ENCODE measurements at places on chromosomes 5 and 9.

GRCh38 chr5:111762895-111763294, 5.9 kb upstream of the NREP start:
- DNase-seq = no peak

- peak; percentile 49 for DNase-seq
Measured at GRCh38 chr5:154477382-154478223, 424 bp downstream of the HAND1 start.

GRCh38 chr5:161378701-161379100, 167.8 kb downstream of the GABRB2 start:
- no peak for DNase-seq

DNA sequence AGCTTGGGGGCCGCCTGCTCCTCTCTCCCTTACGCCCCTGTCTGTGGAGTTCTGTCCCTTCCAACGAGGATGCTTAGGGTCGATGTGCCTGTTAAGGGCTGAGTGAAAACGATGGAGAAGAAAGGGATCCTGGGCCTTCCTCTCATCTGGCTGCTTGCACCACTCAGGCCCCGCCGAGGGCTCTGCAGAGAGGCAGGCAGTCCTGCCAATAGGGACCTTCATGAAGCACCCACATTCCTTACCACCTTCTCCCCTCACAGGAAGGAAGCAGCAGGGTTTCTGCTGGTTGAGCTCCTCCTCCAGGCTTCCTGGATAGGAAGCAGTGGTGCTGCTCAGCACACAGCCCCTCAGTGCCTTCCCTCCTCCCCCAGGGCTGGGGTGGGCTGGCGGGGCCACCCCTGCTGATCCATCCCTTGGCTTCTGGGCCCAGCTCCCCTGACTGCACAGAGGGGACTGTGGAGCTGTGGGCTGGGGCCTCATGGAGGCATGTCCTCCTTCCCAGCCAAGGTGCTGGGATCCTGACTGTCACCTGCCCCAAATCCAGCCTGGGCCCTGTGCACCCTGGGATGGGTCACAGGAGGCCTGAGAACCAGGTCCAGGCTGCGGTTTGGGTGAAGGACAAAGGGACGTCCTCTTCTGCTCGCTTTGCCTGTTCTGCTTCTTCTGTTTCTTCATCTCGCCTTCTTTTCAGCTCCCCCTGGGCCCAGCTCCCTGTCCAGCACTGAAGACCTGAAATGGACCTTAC, 50.5 kb downstream of the AHRR start:
- DNase-seq = peak; percentile 50

DNA sequence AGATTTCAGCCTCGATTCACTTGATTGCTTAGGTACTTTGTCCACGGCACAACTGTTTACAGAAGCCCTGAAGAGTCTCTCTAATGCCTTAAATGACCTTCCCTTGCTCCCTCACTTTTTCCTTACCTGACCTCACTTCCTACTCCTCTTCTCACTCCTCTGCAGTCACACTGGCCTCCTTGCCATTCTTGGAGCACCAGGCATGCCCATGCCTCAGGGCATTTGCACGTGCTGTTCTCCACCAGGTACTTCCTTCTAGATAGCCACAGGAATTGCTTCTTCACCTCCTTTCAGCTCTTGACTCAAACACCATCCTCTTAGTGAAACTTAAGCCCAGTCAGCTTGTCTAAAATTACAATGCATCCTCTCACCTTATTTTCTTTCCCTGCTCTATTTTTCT, 52.4 kb upstream of the TRAF1 start:
- DNase-seq = no peak

GRCh38 chr9:16309469-16310271, 560.8 kb downstream of the BNC2 start:
- DNase-seq = no peak

DNA sequence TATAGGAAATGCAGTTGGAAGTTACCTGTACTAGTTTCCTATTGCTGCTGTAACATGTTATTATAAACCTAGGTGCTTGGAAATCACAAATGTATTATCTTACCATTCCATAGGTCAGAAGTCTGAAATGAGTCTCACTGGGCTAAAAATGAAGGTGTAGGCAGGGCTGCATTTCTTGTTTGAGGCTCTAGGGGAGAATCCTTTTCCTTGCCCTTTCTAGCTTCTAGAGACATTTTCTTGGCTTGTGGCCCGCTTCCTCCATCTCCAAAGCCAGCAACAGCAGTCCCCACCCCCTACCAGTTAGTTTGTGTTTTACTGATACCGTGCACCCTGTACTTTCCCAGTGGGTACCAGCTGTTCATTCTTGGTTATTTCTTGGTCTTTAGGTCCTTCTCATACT, 153.3 kb downstream of the SLF1 start:
- no peak for DNase-seq

DNA sequence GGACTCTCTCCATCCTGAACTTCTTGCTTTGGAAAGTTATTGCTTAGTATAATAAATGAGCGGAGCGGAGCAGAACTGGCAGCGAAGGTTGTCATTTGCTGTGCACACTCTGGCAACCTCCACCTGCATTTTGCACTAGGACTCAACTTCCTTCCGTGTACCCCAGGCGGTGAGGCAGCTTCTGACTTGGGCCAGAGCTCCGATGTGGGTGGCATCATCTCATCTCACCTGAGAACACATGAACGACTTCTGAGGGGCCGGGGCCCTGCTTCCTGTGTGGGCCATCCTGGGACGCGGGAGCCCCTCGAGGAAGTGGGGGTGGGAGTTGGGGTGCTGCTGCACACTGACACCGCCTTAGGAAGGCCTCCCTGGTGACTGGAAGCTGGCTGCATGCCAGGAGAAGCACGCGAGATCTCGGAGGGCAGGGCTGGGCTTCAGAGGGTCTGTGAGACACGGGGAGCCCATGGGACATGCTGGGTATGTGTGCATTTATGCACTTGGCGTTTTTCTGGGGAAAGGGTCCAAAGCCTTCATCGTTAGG, 56.5 kb upstream of the COL5A1 start:
- peak; percentile 14 for DNase-seq

DNA sequence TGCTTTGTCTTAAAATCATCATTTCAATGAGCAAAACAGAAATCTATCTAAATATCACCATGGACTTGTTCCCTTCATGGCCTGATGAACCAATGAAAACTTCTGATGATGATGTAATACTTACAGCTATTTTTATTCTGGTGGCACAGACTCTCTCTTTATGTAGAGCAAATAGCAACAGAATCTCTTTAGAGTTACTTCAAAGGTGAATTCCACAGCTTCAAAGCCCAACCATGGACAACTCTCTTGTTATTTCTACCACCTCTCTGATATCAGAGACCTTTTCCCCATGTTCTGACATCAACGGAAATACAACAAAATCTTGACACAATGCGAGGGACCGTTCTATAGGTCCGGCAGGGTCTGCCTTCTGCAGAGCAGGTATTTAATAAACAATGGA, 70.1 kb downstream of the RETREG1 start:
- no peak for DNase-seq

DNA sequence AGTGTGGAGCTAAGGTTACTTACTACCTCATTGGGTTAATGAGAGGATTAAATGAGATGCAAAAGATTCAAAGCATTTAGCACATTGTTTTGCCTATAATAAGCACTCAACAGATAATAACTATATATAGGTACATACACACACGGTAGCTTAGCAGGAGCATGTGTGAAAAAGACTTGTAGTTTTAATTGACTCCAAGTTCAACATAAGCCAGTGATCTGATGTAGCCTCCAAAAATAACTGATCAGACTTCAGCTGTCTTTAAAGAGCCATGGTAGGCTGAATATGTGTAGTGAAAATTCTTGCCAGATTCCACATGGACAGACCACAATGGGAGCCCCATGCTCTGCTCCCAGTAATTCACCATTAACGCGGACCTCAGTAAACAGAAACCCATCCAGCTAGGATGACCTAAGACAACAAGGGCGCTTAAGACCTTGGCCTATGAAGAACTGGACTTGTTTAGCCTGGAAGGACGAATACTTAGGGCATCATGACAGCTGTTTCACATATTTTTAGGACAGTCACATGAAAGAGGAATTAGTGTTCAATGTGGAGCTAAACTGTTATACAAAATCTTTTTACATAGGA, 115.1 kb upstream of the ZNF366 start:
- no peak for DNase-seq

DNA sequence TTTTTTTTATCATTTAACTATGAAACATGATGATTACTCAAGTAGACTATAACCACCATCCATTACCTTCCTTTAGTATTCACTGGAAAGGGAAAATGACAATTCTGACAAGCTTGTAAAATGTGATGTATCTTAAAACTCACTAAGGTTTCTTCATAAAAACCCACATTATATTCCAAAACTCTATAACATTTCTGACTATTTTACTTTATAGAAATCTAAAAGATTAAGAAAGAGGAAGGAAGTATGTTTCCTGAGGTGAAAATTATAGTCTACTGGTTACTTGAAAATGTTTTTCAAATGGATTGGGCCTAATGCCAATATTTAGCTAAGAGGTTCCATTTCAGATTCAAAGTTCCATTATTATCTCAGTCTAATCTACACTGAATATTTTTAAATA, 1982.2 kb upstream of the C9orf72 start:
- no peak for DNase-seq

DNA sequence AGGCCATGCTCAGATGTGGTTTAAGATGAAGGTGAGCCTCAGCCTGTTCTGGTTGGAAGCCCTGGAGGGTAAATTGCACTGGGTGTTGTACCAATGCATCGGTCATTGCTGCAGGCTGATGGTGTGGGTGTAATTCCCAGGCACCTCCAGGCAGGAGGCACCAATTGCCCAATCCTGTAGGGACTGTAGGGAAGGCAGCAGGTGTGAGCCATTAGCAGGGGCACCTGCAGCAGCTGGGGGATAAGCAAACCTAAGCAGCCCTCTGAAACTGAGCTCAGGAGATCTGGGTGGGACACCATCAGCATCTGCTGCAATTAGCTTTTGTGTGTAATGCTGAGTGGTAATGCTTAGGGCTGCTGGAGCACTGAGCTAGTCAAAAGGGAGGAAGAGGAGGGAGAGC, 190.1 kb upstream of the TBC1D2 start:
- no peak for DNase-seq

GRCh38 chr9:19231126-19231903, 822 bp downstream of the DENND4C start:
- DNase-seq = no peak

- DNase-seq = no peak
Measured at GRCh38 chr5:149904977-149905376, 39.6 kb downstream of the PDE6A start.

GRCh38 chr5:28046596-28046995, 1008.2 kb upstream of the CDH9 start:
- DNase-seq = no peak

- no peak for DNase-seq
Measured at GRCh38 chr9:37988041-37988440, 81.0 kb downstream of the SHB start.

GRCh38 chr5:142827934-142828576, 57.9 kb downstream of the ARHGAP26 start:
- DNase-seq = no peak

DNA sequence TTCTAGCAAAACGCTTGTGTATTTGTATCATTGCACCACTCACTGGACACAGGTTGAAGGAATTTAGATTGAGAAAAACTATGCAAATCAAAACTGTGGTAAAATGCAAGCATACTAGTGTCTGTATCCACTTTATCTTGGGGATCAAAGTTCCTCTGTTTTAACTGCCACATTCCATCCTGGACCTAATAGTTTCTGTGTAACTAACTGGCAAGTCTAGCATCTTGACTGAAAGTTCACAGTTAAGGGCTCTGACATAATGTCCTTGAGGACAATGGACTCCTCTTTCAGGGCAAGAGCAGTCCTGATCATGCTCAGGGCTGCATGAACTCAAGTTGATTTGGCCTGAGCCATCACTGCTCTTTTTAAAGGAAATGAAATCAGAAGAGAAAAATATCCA, 30.7 kb downstream of the NFIB start:
- DNase-seq = no peak

DNA sequence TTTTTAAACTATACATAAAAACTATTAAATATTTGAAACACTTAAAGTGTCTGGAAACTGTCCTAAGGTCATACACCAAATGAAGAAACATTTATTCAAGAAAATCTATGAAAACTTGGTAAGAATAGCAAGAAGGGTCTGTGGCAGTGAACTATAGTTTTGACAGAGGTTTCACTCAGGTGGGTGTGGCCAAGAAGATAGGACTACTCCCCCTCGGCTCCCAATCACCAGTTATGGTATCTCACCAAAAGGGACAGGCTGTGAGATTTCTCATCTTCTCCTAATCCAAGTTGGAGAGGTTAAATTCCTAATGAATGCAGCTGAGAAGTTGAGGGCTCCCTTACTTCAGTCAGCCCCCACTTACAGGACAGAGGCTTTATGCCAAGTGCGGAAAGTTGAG, 2.9 kb downstream of the ARSK start:
- DNase-seq = no peak

GRCh38 chr5:43802651-43803050, 199.7 kb downstream of the NNT start:
- DNase-seq = no peak

DNA sequence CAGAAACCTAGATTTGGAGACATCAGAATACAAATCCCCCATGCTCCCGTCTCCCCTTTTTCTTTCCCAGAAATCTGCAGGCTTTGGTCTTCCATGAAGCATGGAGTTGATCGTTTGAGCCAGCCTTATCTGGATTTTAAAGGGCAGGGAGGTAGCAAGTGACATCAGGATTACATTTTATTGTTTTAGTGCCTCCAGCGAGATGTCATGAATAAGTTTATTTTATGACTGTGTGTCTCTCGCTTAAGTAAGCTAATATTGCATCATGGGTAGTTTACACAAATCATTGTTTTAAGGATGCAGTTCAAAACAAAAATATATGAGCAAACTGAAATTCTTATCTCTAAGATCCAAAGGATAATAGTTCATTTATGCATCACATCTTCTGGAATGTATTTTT, 50.7 kb upstream of the TNFSF8 start:
- DNase-seq = no peak

DNA sequence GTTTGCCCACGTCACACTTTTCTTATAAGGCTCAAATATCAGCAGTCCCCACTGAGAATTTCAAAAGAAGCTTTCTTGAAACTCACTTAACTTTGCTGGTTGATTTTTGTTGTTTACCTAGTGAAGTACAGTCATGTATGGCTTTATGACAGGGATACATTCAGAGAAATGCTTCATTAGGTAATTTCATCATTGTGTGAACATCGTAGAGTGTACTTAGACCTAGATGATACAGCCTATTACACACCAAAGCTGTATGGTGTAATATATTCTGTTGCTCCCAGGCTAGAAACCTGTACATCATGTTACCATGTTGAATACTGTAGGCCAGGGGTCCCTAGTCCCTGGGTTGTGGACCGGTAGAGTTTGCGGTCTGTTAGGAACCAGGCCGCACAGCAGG, 177.0 kb downstream of the ARRDC3 start:
- no peak for DNase-seq

- DNase-seq = no peak
Measured at GRCh38 chr5:38714703-38715355, 131.0 kb upstream of the OSMR start.

DNA sequence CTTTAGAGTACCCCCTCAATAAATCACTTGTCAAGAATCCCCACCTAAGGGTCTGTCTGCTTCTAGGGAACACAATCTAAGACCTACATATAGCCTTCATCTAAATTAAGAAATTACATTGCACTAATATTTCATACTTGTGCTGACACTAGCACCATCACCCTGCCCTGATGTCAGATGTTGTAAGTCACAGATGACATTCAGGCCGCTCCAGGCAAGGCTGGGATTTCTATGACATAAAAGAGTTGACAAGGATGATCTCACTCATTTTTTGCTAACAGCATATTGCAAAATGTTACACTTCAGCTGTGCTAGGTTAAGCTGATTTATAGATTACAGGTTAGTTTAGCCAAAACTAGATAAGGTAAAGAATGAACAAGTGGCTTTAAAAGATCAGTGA, 372.5 kb upstream of the GRIA1 start:
- DNase-seq = no peak

GRCh38 chr5:12392246-12392645, 488.0 kb upstream of the CTNND2 start:
- no peak for DNase-seq

Data from activated T-cell treated with anti-CD3 and anti-CD28 coated beads, Interleukin-2, amount 50 U/mL, for 24 hours (primary cell).